SW480 (cell line): ENCODE measurements at places on chromosomes 7 and 10.
A peak's percentile ranks its signal among the peaks of the same experiment; 100 is the strongest.

- no peak for DNase-seq
These were observed 667.2 kb downstream of the GATA3 start for GRCh38 chr10:8721650-8722049.

DNA sequence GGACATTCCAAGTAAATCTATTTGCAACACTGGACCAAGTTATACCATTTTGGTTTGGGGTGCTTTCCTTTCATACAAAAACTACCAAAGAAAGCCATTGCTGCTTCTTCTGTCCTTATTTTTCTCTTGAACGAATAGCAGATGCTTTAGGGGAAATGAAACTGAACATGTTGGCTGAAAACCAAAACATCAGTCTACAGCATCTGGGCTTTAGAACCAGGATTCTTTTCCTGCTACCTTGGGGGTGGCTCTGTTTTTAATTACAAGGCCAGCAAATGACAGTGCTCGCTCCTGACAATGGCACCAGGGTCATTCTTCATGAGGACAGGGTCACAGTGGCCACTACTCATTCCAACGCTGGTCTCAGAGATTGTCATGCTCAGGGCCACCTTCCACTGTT is 80.3 kb downstream of the WDR11 start:
- no peak for DNase-seq

DNA sequence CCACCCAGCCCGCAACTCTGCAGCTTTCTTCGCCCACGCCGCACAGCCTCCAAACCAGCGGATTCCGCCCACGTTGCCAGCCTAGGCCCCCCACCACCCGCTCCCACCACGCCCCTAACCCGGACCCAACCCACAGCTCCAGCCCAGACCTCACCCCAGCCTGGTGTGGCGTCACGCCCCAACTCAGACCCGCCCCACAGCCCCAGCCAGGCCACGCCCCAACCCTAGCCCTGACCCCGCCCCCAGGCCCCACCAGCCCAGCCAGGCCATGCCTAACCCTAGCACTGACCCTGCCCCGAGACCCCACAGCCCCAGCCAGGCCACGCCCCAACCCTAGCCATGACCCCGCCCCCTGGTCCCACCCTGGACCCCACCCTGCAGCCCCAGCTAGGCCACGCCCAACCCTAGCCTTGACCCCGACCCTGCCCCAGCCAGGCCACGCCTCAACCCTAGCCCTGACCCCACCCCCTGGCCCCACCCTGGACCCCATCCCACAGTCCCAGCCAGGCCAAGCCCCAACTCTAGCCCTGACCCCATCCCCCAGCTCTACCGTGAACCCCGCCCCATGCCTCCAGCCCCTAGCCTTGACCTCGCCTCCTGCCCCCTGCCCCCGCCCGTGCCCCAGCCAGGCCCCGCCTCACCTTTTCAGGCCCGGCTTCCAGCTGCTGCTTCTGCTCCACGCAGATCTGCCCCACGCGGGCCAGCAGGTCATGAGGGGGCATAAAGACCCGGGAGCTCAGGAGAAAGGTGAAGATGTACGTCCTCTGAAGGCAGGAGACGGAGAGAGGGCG is 64.0 kb downstream of the RASGEF1A start:
- no peak for DNase-seq

DNA sequence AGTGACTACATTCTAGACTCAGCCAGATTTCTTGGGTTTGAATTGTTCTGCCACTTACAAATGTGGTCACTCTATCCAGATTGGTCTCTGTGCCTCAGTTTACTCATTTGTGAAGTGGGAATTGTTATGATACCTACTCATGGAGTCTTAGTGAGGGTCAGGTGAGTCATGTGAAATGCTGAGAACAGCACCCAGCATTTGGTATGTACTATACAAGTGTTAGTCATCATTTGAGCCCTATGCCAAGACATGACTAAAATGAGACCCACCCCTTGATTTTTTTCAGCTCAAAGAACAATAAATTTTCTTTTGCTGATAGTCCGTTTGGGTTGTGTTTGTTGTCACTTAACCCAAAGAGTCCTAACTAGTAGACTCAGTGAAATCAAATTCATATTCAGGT is 92.8 kb downstream of the CHN2 start:
- DNase-seq, result peak; percentile 62

GRCh38 chr10:131311661-131312477 is at the start of gene TCERG1L:
TSS of gene TCERG1L (minus strand) at chr10:131311721. CDS start at chr10:131311635, 86 bp downstream.
- DNase-seq, result no peak

- DNase-seq, result no peak
These were observed 54.5 kb upstream of the DNAJB6 start for GRCh38 chr7:157282141-157282801.

DNA sequence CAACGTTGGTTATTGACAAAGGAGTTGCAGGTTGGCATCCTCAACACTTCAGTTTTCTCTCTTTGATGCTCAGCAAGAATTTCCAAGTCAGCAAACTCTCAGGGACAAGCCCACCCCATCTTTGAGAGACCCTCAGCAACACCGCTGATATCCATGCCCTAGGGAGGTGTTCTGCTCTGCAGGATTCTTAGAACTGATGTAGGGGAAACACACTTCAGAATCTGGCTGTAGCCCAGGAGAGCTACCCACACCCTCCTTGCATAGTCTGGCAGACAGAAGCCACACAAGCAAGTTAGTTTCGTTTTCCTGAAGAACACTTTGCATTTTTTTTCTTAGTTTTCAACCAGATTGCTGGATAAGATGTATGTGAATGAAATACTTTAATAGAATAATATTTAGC is 822 bp downstream of the SAMD9L start:
- peak; percentile 33 for DNase-seq

DNA sequence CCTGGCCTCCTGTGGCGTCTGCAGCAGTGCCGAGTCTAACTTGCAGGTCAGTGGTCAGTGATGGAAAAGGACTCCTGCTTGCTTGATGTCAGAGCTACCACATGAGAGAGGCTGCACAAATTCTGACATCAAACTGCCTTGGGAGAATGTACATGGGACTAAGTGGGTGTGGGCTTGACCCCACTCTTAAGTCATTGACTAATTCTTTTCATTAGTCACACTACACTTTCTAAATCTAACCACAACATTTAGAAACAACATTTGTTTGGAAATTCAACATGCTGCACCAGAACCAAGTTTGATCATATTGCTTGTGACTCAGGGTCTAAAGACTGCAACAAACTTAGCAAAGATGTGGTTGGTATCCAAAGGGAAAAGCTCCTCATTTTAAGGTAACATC is 24.4 kb upstream of the CDC14C start:
- DNase-seq, result no peak

GRCh38 chr7:88314061-88314491 is 7.4 kb upstream of the STEAP4 start:
- DNase-seq, result no peak

DNA sequence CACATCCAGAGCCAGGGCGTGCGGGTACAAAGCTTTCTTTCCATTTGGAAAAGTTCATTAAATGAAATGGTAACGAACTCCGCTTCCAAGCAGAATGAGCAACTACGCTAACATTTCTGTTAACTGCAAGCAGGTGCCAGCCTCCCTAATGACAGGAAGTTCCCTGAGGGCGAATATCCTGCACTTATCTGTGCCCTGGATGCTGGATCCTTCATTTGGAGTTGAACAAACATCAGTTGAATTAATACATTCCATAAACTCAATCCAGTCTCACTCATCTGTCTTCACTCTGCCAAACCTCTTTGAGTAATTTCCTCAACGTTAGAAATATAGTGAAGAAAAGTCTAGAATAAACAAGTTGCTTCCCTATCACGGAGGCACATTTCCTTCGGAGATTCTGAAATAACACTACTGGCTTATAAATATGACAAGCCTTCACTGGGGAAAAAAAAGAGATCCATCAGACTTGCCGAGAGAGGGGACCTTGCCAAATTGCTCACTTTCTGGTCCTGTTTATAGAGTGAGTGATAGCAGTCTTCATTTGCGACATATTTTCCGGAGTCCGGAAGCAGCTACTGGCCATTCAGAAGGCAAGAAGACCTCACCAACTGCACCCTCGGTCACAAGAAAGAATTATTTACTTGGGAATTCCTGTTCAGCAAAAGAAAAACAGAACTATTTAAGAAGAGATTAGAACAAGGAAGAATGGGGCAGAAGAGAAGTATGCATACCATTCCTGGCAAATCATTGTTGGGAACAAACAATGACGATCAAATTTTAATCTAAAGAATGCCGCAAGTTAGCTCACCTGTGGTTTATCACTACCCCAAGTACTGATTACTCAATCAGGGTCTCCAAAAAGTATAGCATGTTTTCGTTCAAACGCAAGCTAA is 196.4 kb downstream of the FAM107B start:
- no peak for DNase-seq

GRCh38 chr7:17787257-17787656 is 153.0 kb downstream of the SNX13 start:
- no peak for DNase-seq

DNA sequence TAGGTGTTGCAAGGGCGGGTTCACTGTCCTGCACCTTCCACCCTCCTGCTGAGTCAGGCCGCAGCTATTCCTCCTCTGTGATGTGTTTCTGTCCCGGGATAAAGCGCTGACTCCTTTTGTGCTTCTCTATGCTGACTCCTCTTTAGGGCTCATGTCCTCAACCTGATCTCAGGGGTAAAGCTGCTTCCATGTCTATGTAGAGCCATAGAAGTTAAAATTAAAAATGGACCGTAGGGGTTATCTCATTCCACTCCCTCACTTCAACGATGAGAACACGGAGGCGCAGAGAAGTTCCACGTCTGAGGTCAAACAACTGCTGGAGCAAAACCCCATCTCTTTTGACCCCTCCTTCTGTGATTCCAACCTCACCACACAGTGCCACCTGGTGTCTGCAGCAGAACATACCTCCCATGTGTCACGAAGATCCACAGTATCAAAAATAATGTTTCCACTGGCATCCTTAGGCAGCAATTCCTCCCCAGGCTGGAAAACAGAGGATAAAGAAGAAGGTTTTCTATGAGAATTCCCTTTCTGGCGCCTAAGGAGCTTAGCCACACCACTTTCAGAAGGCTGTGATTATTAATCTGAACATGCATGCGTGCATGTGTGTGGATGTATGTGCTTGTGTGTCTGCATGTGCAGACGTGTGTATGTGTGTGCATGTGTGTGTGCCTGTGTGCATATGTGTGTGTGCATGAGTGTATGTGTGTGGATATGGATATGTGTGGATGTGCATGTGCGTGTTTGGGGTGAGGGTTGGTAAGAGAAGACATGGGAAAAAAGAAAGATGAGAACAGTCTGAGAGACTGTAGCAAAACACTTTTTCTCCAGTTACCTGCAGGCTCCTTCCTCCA is 81.2 kb upstream of the UCN3 start:
- DNase-seq, result peak; percentile 70

DNA sequence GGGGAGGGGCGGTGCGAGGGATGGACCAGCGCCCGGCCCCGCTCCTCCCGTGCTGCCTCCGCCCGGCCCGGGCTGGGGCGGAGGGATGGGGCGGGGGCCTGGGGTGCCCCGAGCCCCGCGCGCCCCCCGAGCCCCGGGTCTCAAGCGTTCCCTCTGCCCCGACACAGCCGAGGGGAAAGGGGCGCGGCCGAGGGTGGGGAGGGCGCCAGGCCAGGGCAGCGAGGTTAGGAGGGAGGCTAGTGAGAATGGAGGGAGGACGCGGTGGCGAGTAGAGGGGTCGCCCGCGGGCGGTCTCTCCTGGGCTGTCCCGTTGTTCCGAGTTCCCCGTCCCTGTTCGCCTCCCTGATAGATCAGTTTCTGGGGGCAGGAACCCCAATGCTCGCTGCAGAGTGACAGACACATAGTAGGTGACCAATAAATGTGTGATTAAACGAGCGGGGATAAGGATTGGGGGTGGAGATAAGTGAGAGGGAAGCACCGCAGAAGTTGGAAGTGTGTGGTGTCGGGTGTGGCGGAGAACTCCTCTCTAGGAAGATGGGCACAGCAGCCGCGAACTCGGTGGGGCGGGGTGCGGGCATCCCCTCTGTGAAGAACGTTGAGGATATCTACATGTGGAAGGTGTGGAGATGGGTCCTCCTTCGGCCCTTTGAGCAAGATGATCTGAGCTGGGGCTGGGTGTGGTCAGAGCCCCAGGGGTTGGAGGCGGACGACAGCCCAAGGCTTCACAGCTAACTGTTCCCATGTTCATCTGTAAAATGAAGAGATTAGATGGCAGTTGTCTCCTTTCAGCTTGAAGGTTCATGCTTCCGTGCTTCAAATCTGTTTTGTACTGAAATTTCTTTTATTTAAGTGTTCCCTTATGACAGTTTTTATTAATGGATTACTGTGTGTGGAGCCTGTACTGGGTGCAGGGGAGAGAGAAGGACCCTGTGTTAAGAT is 580 bp downstream of the ZNF775 start:
- no peak for DNase-seq

DNA sequence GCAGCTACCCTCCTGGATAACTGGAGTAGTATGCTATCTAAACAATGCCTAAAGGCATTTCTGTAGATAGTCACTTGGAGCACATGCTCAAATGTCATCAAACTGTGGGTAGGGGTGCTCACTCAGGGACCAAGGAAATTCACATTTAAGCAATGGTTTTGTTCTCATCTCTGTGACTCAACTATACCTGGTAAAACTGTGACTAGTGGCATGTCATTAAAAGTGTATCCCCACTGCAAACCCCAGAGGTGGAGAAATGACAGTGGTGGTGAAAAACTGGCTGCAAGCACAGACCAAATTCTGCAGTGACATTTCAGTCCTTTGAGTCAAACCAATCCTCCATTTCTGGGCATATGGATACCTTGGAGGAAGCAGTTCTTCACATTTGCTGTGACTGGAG is 134.2 kb upstream of the EFCAB10 start:
- DNase-seq, result no peak

DNA sequence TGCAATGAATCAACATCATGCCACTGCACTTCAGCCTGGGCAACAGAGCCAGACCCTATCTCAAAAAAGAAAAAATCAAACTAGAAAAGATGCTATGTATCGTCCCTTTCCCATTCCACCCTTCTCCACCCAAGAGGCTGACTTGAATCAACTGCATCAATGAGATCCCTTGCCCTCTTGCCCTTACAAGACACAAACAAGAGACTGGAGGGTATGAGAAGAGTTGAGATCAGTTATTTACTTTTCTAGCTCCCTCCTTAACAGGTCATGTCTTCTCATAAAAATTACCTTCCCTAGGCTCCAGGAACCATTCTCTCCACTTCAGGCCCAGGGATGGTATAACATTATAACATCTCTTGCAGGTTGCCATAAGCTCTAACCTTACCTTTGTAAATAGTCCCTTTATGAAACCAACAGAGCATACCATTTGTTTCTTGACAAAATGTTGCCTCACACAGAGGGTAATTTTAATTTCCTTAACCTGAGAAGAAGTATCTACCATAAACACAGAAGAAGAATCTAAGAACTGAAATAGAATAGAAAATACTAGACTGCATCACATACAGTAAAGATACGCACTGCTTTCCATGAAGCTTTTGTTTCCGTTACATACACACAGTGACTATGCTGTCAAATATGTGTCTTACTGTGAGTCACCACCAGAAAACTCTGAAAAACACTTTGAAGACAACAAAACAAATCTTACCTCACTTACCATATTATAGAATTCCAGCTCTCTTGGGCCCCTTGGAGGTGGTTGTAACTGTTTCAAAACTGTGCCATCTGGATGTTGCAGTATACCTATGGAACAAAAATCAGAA is 30.5 kb downstream of the IPMK start:
- DNase-seq, result peak; percentile 53

- DNase-seq, result no peak
These were observed 78.9 kb upstream of the SMIM30 start for GRCh38 chr7:113197274-113197673.
